ENCODE measurements at places on chromosomes 11 and 22.

DNA sequence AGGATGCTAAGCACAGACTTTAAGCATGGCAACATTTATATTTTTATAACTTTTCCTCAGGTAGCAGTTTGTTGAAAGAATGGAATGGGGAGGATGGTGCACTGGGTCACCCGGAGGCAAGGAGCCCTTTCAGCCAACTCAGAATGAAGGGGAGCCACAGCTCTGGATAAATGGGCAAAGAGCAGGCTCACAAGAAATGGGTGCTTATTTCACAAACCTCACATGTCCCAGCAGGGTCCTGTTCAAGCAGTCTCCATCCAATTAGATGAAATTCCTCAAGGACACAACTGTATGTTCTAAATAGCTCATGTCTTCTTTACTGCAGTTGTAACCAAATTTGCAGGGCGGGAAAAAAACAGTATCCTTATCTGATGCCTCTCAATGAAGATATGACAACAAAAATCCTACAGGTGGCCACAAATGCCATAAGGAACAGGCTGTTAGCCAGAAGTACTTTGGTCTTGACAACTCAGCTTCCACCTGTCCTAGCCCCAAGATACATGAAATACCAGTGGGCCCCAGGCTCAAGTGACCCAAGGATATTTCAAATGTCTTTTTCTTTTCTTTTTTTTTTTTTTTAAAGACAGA lies 48.2 kb downstream of the MAPK1 start:
- DNase-seq, result peak; percentile 23

GRCh38 chr22:37334461-37334858 lies 52.2 kb downstream of the CYTH4 start:
- no peak for DNase-seq

GRCh38 chr11:110077831-110078325 lies 15.3 kb upstream of the ZC3H12C start:
- no peak for DNase-seq

GRCh38 chr11:132347156-132348090 lies 977.0 kb downstream of the NTM start:
- no peak for DNase-seq

DNA sequence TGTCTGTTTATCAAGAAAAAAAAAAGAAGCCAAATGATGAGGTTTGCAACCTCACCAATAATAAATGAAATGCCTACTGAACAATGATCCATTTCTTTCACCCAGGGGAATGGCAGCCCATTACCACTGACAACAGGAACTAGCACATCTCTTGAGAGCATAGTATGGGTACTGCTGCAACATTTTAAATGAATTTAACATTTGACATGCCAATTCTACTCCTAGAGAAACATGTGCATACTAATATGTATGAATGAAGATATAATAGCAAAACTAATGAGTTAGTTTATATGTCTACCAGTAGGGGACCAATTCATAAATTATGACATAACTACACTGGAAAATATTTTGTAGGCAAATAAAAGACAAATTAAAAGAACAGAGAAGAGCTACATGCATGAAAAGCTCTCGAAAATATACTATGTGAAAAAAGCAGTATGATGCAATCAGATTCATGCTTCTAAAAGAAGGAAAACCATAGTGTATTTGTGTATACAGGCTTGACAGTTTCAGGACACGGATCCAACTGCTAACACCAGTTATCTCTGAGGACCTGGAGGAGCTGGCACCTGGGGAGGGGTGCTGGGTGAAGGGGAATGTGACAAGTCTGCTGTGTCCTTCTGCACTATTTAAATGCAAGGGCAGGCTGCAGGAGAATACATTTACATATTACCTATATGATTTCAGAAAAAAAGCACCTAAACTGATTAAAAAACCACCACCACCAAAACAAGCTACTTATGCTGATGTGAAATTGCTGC lies 6.9 kb downstream of the SMCO4 start:
- no peak for DNase-seq

GRCh38 chr11:120141768-120142423 lies 4.0 kb upstream of the TRIM29 start:
- no peak for DNase-seq

- DNase-seq, result peak; percentile 91
Observed at GRCh38 chr11:66595245-66595904, 2.4 kb downstream of the CCS start.

- no peak for DNase-seq
Observed at GRCh38 chr11:82899957-82900276, 313 bp downstream of the PRCP start.
